NCI-H1436 (cell line): ENCODE measurements at places on chromosomes 2 and 18.
A peak's percentile ranks its signal among the peaks of the same experiment; 100 is the strongest.

DNA sequence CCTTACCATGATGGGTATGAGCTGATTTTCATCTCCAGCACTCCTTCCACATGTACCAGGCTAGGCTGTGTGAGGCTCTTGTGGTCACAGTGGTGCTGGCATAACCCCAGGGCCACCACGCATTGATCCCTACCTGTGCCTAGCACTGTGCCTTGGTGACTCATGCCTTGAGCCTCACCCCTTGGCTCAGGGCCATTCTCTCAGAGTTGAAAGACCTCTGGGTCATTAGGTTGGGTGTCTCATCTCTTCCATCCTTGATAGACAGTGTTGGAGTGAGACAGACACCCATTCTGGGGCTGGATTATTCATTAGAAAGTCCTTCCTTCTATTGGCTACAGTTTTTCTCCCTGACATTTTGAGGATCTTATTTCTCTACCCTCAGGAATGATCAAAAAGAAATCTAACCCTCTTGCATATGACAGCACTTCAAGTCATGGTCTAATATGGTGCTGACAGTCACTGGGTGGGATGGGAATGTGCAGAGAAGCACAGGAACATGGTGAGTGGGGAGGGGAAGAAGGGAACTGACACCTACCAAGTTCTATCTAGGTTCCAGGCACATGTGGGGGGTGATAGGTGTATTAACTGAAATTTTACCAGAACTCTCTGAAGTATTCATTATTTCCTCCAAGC, 41.3 kb downstream of the DYSF start:
- no peak for DNase-seq

GRCh38 chr2:219041252-219041651, at the start of gene CFAP65:
Gene CFAP65 (minus strand): TSS chr2:219041516. CDS start chr2:219039048, 2,468 bp downstream.
- no peak for DNase-seq

GRCh38 chr2:171247741-171248662, 87.3 kb upstream of the TLK1 start:
- no peak for DNase-seq

- no peak for DNase-seq
These were observed 192.0 kb downstream of the PARD3B start for GRCh38 chr2:204737296-204737695.

DNA sequence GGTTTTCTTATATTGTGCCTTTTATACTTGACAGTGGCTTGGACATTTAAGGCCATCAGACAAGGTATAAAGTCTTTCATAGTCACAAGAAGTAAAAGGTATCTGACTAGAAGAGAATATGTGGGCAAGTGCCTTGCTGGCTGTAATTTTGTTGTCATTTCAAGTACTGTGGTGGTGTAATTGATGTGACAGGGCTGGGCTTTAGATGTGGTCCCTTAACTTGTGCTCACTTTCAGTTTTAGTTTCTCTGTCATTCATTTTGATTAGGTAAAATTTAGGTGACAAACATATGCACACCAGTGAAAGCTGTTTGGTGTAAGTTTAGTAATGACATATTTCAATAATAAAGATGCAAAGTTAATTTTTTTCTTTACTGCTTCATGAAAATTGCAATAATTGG, 31.2 kb upstream of the TBR1 start:
- DNase-seq = peak; percentile 2

- DNase-seq = no peak
These were observed 95.6 kb downstream of the TNFRSF11A start for GRCh38 chr18:62420513-62421209.

DNA sequence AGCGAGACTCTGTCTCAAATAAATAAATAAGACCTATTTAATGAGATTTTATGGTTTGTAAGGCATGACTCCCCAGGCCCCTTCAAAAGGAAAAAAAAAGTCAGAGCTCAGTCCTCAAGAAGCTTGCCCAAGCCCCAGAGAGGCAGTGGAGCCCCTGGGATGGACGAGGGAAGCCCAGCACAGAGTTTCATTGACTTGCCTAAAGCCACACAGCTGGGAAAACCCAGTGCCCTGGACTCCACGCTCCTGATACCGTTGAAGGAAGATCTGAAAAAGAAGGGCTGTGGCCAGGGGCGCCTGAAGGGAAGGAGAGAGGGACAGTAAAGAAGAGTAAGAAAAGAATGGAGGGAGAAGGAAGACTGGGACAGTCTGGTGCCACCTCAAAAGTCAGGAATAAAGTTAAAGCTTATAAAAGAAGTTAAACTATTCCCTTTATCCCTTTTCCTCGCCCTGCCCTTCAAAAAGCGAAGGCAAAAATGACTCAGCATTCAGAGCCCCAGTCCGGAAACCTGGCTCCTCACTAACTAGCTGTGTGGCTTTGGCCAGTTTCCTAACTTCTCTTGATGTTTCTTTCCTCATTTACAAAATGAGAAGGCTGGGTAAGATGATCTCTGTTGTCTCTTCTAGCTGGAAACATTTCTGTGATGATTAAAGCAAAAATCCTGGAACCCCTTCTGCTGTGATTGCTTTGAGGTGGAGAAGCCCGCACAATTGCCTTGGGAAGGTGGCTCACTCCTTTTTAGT, 46.7 kb downstream of the LYPD1 start:
- no peak for DNase-seq

DNA sequence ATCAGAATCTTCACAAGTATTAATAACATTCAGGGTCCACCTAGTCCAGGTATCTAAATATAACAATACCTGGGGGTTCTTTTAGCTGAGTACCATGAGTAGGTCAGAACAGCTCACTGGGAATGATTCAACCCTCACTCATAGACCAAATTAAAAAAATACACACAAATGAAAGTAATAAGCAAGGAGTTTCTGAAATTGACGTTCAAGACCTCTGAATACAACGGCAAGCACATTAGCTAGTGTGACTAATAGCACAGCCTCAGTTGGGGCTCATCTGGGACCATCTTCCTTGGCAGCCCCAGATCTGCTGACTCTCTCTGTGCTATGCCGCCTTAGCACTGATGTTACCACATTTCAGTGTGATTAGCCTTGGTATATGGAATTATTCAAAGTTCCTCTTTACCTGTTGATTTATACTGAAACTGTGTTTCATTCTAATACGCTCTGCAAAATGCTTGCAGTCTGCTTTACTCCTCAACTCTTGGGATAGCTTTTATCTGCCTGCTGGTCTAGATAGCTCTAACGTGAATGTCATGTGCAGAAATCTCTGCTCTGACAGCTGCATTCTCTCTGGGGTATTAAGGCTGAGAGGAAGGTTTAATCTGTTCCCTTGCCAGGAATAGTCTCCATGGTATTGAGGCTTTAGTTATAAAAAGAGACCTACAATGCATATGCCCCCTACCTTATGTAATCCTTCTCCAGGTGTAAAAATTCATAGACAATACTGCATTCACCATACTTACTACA, 153.3 kb downstream of the METTL4 start:
- DNase-seq = no peak

DNA sequence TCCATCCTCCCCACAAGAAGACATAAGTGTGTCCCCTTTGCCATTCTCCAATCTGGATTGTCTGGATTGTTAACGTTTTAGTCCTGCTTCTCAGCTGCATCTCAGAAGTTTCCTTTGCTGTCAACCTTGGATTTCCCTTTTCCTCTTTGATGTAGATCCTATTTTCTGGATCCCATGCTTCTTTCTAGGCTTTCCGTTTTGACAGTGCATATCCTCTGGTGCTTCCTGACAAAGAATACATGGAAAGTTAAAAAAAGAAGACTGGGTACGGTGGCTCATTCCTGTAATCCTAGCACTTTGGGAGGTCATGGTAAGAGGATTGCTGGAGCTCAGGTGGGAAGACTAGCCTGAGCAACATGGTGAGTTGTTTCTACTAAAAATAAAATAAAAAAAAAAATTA, 26.8 kb downstream of the ABI2 start:
- no peak for DNase-seq

- no peak for DNase-seq
These were observed 69.0 kb upstream of the LMAN1 start for GRCh38 chr18:59428018-59428417.

- no peak for DNase-seq
These were observed 612.7 kb upstream of the GCFC2 start for GRCh38 chr2:76323381-76323780.

DNA sequence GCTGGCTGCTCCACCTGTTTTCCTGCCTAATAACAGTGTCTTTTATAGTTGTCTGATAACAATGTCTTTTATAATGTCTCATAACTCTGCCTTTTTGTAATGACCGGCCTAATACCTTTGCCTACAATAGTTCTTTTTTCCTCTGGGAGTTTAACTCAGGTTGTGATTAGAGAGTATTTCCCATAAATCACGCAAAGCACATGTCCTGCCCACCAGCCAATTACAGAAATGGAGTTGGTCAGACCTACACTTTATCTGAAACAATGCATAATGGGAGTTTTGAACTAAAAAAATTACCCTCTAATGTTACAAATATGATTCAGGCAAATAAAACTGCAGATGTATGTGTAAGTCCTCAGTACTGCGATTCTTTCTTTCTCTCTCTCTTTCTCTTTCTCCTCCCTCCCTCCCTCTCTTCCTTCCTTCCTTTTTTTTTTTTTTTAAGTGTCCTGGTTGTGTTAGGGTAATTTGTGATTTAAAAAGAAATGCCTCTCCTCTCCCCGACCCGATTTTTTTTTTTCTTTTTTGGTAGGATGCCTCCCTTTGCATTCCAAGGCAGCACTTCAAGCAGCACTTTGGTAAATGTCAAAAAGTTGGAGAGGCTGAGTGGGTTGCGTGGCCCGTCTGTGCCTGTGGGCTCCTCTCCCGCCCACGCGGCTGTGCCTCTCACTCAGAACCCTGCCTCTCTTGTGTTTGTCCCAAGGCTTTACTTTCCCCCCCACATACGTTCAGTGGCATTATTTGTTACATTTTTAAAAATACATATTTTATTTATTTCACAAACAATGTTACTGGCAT, 147.3 kb downstream of the AGAP1 start:
- no peak for DNase-seq

DNA sequence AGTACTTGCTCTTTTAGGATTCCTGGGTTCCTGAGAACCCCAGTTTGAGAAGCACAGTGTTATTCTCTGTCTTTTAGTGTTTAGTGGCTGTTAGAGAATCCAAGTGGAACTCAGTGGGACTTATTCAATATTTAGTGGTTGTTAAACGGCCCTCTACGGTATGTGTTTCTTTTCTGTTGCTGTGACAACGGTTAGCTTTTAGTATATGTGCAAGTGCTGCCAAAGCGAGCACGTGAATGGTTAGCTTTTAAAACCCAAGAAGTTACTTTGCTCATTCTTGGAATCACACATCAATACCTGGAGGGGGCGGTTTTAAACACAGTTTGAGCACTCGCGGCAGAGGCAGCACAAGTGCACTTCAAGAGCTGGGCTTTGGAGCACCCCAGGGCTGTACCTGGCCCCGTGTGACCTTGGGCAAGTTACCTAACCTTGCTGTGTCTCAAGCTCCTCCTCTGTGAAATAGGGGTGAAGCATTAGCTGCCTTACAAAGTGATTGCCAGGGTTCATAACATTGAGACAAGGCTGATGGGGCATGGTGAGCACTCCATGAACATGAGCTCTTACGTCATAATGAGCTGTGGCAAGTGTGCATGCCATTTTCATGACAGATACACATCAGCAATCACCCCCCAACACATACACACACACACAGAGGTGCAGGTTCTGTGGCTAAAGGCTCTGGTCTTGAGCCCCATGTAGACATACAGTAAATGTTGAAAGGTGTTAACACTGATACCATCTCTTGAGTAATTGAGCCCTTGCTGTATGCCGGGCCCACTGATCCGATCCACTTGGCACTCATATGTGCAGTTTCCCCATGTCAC, 234.1 kb downstream of the ALPK2 start:
- DNase-seq = no peak

DNA sequence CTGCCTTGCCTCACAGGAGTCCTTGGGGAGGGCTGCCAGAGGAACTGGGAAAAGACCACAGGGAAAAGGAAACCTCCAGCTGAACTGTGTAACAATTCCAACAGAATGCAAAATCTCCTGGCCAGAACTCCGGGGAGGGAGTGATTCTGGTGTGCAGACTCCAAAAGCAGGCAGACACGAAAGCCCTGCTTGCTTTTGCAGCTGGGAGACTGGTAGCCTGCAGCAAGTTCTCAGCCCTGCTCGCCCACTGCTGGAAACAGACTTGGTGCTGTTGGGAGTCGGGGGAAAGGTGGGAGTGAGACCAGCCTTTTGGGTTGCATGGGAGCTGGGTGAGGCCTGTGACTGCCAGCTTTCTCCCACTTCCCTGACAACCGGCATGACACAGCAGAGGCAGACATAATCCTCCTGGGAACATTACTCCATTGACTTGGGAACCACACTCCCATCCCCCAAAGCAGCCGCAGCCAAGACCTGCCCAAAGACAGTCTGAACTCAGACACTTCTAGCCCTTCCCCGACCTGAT, 26.0 kb upstream of the NMI start:
- DNase-seq = peak; percentile 63

DNA sequence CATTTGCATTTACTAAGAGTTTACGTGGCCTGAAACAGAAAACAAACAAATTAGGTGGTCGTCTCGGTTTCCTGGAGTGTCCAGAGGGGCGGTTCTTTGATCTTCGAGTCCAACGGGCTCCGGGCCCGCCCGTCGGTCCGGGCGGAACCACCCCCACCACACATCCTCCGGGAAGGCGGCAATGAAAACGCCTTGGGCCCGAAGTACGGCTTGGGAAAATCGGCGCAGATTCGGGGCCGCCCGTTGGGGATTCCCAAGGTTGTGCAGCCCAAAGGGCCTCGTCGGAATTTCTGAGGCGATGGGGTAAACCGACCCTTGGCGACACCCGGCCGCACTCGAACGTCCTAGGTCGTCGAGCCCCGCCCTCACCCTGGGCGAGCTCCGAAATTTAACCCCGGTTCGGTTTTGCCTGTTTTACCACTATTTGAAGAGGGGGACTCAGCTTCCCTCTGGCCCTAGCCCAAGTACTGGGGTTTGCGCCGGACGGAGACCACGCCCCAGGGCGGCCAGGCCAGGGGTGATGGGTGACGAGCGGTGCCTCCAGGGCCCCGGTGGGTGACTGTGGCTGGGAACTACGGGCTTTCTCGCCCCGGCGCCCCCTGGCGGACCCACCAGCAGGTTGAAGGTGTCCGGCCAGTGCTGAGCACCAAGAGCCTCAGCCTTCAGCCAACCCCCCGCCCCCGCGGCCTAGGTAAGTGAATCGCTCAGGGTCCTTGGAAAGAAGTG, 1.9 kb upstream of the CFAP53 start:
- DNase-seq = no peak

GRCh38 chr2:109700680-109701274, 86.6 kb downstream of the SOWAHC start:
- DNase-seq = no peak

- no peak for DNase-seq
These were observed 120.5 kb downstream of the LYPD6B start for GRCh38 chr2:149158957-149159356.

GRCh38 chr2:20446255-20446916, 488 bp upstream of the RHOB start:
- no peak for DNase-seq

- DNase-seq = no peak
These were observed 301.8 kb upstream of the UBE2E3 start for GRCh38 chr2:180678625-180678972.

- DNase-seq = no peak
These were observed 1056.6 kb upstream of the NXPH2 start for GRCh38 chr2:139836769-139837168.

DNA sequence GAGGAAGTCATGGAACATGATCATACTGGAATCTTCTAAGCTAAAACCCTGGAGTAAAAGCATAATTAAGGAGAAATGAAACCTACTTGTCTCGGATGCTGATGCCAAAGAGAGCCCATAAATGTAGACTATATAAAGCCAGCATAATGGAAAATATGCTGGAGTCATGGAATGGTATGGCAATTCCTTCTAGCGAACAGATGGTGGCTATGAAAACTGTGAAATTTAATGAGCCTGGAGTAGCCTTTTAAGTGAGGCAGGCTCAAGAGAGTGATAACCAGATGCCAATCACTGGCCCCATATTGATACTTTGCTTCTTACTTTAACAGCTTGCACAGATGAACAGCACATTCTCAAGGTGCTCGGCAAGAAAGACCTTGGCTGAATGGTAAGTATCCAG, 206.3 kb downstream of the PID1 start:
- DNase-seq = no peak
